Head of caudate nucleus (tissue), 42 donors: ENCODE measurements at places on chromosomes 16 and 17.

DNA sequence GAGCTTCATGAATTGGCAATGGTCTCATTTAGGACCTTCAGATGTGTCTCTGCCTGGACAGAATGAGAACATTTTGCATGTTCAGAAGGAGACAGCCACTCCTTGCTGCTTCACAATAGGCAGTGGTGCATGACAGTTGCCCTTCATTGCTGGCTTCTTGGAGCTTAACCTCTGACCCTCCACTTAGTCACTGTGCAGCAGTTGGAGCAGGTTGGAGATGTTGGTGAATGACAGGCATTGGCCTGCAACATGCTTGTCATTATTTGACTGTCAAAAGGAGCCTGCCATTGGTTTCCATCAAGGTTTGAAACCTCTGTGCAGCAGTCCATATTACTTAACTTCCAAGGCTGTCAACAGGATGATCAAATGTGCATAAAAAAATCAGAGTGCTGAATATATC lies 22.7 kb downstream of the FTO start:
- DNase-seq, result no peak

DNA sequence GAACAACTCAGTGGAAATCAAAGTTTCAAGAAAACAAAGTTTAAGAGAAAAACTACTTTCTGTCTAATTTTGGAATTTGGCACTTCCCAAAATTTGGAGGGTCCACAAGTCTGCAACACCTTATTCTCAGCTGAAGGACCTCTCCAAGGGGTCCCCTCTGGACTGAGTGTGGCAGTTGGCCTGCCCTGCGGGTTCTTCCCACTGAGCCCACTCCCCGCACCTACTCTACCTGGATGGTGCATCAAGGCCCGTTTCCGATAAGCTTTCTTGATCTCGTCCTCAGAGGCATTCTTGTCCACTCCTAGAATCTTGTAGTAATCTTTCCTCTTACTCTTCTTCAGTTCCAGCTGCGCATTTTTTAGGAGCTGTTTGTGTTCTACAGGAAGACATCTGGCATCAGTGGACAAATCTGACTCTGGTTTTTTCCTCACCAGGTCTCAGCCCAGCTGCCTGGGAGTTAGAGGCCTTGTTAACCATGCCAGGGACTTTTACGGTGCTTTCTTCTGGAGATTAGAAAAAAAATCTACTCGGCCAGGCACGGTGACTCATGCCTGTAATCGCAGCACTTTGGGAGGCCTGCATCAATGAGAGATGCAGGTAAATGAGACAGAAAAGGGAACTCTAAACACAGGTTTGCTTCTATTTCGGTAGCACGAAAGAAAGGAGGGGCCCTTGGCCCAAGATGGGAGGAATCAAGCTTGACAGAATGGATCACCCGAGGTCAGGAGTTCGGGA lies 15.6 kb downstream of the CNP start:
- no peak for DNase-seq

- peak; percentile 50 for DNase-seq
These were observed at the start of gene ITPRIPL2 for GRCh38 chr16:19113577-19114358. TSS of gene ITPRIPL2 (plus strand) at chr16:19113964. CDS start at chr16:19114462, 498 bp downstream.

DNA sequence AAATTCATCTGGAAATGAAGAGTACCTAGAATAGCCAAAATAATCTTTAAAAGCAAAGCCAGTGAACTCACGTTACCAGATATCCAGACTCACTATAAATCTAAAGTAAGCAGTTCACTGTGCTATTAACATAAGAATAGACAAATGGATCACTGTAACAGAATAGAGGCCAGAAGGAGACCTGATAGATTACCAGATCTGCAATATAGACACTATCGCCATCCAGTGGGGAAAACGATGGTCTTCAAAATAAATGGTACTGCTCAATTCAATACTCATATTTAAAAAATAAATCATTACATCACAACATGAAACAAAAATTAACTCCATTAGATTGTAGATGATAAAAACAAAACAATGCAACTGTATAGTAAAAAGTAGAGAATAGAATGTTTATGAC lies 158.6 kb upstream of the CDH8 start:
- no peak for DNase-seq

GRCh38 chr17:15238676-15239422 lies 26.3 kb downstream of the PMP22 start:
- DNase-seq, result no peak

- no peak for DNase-seq
These were observed 34.3 kb downstream of the CPSF4L start for GRCh38 chr17:73227379-73227778.

GRCh38 chr16:70687671-70688245 lies 1.9 kb upstream of the MTSS2 start:
- peak; percentile 66 for DNase-seq

GRCh38 chr16:1225051-1225451 lies at the start of gene TPSG1:
TSS of gene TPSG1 (minus strand) at chr16:1225268. CDS start at chr16:1225252, 16 bp downstream.
- DNase-seq, result no peak

DNA sequence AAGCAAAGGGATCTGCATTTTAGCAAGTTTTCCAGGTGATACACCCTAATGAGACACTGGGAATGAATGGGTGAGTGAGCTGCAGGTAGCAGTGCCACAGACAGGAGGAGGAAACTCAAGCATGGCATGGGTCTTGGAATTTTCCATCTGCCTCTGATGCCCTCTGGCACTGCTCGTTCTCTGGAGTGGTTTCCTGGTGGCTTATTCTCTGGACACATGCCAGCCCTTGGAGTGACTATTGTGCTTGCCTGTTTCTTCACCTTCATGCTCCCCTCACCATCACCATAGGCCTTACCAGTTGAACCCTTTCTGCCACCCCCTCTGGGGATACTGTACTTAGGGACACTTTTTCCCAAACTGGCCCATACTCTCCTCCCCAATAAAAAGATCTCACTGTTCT lies 1.6 kb downstream of the COASY start:
- DNase-seq, result no peak

GRCh38 chr17:80611816-80612215 lies 67.2 kb downstream of the RPTOR start:
- no peak for DNase-seq

DNA sequence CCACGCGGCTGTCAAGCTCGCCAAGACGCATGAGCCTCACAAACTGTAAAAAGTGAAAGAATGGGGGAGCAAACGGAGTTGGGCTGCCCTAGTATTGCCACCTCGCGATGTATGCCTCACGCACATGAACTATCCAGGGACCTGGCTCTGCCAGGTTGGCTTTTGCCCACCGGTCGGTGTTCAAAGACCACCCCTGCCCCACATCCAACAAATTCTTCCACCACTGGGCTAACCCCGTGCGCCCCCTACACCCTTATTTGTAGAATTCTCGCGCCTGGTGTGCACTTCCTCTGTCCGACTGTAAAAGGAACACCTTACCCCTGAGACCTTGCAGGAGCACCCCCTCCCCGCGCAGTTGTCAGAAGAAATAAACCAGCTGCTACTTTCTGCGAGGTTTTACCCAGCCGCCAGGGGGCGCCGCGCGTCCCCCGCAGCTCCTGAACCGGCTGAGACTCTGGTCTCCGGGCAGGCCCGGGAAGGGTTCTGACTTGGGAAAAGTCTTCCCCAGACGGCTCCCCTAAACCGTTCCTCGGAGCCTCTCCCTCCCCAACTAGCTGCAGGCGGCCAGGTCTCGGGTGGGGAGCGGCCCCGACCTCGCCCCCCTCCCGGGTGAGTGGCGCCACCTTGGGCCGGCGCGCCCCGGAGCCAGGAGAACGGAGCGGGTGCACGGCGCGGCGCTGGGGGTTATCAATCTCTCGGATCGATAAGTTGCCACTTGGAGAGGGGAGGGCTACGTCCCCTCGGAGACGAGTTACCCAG lies 1.7 kb upstream of the ZNF423 start:
- peak; percentile 45 for DNase-seq

DNA sequence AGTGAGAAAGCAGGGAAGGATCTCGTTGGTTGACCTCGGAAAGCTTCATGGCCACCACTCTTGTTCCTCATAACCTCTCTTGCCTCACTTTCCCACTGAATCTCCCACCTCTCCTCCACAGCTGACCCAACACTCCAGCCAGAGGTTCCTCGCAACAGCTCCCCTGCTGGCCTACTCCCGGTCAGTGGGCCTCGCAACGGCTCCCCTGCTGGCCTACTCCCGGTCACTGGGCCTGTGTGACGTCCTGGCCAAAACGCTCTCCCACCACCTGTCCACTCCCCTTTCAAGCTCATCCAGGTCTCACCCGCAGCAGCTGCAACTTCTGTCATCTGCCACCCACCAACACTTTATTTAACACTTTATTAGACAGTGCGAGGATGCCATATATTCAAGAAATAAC lies 149.1 kb downstream of the VPS53 start:
- DNase-seq, result no peak

DNA sequence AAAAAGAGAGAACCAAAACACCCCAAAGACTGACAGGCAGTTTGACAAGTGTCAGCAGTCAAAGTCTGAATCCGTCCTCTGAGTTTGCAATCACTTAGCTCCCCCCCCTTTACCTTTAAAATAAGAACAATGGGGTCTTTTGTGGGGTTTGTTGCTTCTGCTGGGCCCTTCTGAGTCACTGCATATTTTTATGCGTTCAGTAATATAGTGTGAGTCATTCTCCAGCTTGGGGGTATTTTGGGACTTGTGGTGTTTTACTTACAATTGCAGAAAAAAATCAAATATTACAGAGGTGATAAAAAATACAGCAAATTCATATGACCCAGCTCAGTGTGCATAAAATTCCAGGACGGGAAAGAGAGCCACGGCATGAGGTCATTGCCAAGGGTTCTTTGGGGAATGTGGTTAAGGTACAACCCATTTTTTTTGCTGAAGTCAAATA lies 120.1 kb downstream of the CYLD start:
- DNase-seq, result no peak

GRCh38 chr16:57680842-57681375 lies 12.8 kb downstream of the ADGRG3 start:
- DNase-seq, result no peak

DNA sequence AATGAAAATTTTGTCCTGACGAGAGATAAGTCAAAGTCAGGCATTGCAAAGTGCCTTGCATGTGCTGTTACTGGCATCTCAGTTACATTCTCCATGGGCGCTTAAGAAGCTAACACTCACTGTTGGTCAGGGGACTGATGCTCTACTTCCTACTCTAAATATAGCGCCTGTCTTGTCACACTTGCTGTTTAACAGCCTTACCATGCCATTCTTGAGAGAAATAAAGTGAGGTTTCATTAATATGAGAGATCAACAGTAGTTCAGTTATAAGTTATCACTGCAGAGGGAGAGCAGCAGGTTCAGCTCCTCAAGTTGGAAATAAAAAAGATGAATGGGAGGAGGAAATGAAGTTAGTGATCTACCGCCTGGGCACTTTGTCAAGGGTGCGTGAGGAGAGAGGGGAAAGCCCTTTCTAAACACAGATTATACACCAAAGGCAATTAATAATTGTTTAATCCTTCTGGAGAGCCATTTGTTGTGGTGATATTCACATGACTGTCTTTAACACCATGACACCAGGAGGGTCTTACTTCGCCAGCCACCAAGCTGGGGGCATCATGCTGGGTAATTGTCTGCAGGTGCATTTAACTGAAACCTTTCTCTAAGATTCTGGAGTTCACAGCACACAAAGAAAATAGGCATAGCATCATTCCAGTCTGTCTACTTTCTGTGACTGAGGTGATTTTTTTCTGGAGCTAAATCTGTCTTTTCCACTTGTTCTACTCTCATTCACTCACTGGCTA lies 568.7 kb upstream of the HSBP1 start:
- DNase-seq, result no peak

GRCh38 chr16:17532338-17532995 lies 61.7 kb upstream of the XYLT1 start:
- DNase-seq, result no peak

- no peak for DNase-seq
These were observed 480 bp downstream of the TXNL4B start for GRCh38 chr16:72092832-72093447.

- no peak for DNase-seq
These were observed 11.7 kb downstream of the CAVIN1 start for GRCh38 chr17:42411361-42411760.

GRCh38 chr16:1362807-1363206 lies 11.1 kb downstream of the GNPTG start:
- no peak for DNase-seq

DNA sequence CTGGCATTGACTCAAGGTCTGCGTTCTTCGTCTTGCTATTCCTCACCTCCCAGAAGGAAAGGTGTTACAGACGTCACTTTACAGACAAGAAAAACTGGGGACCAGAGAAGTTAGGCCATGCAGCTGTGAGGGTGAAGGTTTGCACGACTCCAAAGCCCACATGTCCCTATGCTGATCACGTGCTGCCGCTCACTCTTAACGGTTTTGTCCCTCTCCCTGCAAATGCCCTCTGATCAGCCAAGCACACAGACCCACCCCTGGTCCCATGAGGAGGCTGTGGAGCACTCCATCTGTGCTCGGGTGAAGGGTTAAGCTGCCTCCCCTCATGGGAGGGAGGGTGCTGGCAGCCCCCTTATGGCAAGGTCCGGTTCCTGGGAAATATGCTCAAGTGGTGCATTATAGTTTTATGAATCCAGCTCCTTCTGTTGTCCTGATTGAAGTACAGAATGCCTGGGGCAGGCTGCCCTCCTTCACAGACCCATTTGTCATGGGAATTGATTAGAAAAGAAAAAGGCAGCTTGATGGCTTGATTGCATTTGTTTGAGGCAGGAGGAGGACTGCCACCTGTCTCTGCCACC lies 18.8 kb downstream of the CCDC182 start:
- no peak for DNase-seq

DNA sequence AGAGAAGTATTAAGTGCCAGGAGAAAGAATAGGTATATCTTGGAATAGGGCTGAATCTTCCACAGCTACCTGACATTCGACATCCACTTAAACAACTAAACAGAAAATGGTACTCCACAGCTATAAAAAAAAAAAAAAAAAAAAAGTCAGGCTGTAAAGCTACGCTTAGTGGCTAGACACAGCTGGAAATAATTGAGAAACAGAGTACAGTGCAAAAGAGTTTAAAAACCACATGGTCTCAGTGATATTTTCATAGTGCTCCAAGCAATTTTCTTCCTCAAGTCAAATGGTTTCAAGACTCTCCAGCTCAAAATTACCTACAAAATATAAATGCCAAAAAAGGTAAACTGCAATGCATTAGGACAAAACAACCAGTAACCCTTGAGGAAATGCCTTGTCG lies 607.1 kb downstream of the KCNJ2 start:
- DNase-seq, result no peak

- DNase-seq, result peak; percentile 84
These were observed 18.6 kb downstream of the NOD2 start for GRCh38 chr16:50711862-50712559.

DNA sequence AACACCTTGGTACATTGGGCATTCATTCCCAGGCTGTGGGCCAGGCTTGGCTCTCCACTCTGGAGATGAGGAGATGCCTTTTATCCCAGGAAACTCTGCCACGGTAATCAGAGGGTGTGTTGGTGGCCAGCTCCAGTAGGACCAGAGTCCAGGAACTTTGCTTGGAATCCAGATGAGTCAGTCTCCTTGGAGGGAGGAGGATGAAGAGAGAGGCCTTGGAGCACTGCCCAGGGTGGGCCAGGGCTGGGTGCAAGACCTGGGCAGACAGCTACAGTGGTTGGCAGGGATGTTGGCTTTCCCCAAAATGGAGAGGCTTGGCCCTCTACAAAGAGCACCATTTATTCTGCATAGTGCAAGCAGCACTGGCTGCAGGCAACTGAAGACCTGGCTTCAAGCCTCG lies 209.0 kb downstream of the RGS9 start:
- DNase-seq, result no peak
